Activated CD8-positive, alpha-beta memory T cell treated with anti-CD3 and anti-CD28 coated beads, Interleukin-2, amount 50 U/mL, for 4 hours (primary cell): ENCODE measurements at places on chromosomes 2 and 18.

- no peak for DNase-seq
Measured at GRCh38 chr2:64919261-64919660, 69.9 kb upstream of the SLC1A4 start.

DNA sequence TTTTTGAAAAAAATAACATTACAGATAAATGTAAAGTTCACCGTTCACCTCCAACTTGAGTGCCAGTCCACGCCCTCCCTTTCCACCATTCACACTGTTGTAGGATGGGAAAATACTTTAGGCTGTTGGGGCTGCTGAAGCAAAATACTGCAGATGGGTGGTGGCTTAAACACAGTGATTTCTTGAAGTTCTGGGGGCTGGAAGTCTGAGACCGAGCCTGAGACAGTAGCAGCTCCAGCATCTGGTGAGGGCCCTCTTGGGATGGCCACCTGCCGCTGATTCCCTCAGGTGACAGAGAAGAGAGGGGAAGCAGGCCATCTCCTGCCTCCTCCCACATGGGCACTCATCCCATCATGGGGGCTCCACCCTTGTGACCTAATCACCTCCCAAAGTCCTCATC is 17.7 kb downstream of the ALLC start:
- no peak for DNase-seq

DNA sequence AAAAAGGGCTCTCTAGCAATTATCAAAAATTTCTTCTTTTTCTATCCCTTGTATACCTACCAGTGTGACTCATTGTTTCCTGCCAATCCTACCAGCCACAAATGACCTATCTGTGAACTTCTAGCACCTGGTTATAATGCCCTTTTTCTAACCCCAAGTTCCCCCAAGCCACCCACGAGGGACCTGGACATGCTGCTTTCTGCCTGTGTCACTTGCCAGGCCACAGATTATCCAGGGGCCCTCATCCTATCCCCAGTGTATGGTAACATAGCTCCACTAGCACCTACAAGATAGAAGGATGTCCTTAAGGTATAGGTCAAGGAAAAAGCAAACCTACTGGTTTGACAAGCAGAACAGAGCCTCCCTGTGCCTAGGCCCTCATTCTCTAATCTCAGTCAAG is 26.8 kb downstream of the AAK1 start:
- DNase-seq = peak; percentile 44

GRCh38 chr2:210072922-210073509 is 70.6 kb downstream of the RPE start:
- DNase-seq = no peak

- no peak for DNase-seq
Measured at GRCh38 chr2:81007104-81007503, 702.6 kb upstream of the LRRTM1 start.

DNA sequence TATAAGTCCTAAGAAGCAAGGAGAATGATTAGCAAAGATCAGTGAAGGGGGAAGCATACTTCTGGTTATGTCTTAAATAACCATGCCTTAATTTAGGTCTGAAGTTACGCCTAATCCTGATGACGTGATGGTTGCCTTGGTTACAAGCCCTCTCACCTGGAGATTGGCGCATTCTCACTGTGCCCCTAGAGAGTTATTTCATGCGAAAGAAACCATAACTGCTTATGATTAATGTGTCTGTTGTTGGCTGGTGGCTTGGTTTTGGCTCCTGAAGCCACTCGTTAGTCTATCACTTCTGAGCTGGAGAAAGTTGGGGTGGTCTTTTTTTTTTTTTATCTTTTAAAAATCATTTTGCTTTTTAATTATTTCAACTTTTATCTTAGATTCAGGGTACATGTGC is 47.0 kb downstream of the TNFRSF11A start:
- DNase-seq = no peak

- no peak for DNase-seq
Measured at GRCh38 chr2:132037527-132038178, 124.1 kb downstream of the ANKRD30BL start.

DNA sequence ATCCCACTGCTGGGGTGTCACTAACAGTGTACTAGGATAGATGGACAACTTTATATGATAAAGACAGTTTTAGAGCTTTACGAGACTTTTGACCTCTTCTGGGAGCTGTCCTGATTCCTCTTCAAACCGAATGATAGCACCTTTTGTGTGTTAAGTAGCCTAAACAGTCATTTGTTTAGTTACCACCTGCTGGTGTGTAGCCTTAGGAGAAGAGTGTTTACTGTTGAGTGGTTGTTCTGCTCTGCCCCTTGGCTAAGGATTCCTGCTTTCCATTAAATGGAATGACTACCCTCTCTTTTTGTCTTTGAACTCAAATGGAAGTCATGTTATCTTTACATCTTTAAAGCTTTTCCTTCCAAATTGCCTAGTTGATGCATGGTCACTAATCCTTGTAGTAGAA is 28.0 kb upstream of the MGAT5 start:
- DNase-seq = no peak

GRCh38 chr2:15279201-15279876 is 281.8 kb downstream of the NBAS start:
- DNase-seq = no peak

- DNase-seq = no peak
Measured at GRCh38 chr2:99701503-99701902, 211.7 kb upstream of the REV1 start.

GRCh38 chr2:9124231-9124741 is 82.3 kb upstream of the ASAP2 start:
- no peak for DNase-seq

DNA sequence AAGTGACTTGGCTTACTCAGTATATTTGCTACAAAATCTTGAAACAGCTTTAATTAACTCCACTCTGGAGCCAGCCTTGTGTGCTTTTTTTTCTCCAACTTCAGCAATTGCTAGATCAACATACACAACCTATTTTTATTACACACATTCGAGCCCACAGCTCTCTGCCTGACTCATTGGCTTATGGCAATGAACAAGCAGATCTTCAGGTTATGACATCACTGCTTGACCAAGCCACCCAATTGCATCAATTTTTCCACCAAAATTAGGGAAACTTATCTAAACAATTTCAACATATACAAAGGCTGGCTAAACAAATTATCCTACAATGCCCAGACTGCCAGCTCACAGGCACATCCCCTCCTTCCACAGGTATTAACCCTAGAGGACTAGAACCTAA is 39.6 kb upstream of the PDK1 start:
- DNase-seq = no peak

- no peak for DNase-seq
Measured at GRCh38 chr2:104889291-104889959, 35.5 kb downstream of the POU3F3 start.
